ENCODE measurements at places on chromosomes 2 and 18.

DNA sequence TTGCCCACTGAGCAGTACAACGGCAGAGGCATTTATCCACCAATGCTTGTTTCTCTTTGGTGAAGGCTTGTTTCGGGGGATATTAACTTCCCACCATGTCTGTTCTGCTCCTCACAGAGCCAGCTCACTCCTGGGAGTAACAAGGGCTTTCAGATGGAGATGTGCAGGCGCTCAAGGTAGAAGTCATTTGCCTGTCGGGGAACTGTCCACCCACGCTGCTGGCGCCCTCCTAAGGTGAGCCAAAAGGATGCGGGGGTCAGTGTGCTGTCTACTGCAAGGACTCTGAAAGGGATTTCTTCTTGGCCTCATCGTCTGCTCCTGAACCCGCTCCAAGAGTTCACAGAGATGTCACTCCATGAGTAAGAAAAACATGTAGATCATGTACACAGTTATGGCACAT is 57.0 kb upstream of the CYRIA start:
- no peak for DNase-seq

DNA sequence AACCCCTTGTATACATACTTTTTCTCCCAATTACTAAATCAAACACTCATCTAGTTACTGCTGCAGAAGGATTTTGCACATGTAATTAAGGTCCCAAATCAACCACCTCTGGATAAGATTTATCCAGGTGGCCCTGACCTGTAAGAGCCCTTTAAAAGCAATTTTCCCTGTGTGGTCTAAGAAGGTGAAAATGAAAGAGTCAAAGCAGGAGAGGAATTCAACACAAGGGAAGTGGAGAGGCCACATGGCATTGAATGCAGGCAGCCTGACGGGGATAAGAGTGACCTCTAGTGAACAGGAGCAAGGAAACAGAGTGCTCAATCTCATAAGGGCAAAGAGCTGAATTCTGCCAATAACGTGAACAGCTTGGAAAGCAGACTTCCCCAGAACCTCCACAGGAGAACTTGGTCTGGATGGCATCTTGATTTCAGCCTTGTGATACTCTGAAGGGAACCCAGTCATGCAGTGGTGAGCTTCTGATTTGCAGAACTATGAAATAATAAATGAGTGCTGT is 27.2 kb downstream of the PPP3R1 start:
- peak; percentile 12 for DNase-seq

GRCh38 chr2:210028178-210028577 is 25.7 kb downstream of the RPE start:
- DNase-seq: no peak

DNA sequence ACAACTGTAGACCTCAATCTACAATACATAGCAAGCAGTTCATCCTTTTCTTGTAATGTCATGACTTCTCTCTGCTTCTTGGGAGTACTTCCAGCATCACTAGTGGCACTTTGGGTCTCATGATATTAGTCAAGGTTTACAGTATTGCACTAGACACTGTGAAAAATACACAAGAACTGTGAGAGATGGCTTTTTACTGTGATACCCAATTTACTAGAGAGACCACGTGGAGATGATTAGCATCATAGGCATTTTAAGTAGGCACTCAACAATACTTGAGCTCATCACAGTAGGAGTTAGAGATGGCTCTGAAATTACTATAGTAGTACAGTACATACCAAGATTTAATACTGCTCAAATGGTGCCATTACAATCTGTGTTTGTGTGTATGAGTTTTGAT is 112.8 kb upstream of the EML6 start:
- DNase-seq: no peak

- no peak for DNase-seq
Measured at GRCh38 chr2:118386641-118387302, 298.5 kb downstream of the INSIG2 start.

DNA sequence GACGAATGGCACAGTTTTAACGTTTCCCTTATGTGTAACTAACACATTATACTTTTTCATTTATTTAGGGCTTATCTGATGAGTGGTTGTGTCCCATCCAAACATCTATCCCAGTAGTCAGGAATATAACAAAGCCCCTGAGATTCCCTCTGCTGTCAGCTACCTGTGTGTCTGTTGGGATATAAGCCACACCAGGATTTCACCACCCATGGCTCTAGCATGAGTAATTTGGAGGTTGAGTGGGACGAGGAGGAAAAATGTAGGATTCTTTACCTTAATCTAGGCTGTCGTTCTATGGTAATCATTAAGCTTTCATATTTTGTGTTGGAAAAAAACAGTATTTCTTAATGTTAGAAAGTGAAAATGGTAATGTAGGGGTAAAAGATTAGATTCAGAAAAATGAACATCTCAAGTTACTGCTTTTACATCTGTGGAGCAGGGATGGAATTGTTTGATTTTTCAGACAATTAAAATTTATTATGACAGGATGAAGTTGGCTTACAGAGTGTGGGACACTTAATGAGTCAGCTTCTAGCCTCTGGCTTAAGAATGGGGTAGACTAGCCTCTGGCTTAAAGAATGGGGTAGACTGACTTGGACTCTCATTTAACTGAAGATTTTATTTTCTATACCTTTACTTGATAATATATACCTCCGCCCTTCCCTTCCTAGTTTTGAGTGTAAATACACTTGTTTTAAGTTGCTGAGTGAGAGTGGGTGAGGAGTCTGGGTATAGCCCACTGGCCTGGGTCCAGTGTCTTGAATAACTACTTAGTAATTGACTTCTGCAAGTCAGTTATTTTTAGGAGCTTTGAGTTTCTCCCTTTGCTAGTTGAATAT is 88.5 kb upstream of the RANBP2 start:
- DNase-seq: no peak

- DNase-seq: no peak
Measured at GRCh38 chr2:134233728-134234136, 20.1 kb upstream of the MGAT5 start.

- DNase-seq: no peak
Measured at GRCh38 chr2:131036696-131037397, 56.4 kb downstream of the FAM168B start.

- no peak for DNase-seq
Measured at GRCh38 chr2:15160201-15160991, 400.7 kb downstream of the NBAS start.

- DNase-seq: no peak
Measured at GRCh38 chr2:170076189-170076588, 101.8 kb upstream of the MYO3B start.

DNA sequence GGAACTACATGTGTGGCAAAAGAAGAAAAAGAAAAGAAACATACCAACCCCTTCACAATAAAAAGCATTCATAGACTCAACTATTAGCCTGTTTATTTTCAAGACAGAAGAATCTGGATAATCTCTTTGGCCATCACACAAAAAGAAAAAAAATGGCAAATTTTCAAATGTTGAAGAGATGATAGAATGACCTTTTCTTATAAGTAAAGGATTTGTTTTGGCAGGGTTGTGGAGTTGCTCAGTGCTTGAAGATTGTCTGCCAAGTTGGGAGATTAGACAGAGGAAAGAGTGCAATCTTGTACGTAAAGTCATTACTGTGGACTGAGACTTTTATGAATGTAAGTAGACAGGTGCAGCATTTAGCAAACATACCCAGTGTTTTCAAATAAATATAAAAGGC is 18.5 kb upstream of the FAM171B start:
- no peak for DNase-seq

DNA sequence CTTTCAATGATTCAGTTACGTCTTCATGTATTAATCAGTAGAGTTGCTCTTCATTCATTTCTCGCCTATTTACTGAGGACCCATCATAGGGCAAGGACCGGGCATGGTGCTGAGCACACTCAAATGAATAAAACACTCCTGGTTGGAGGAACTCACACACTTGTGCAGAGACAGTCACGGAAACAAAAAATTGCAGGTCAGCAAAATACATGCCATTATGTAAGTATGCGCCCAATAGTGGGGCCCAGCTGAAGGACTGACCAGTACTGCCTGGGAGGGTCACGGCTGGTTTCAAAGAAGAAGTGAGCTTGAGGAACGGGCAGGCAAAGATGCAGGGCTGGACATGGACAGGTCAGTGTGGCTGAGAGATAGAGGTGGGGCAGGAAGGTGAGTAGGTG is 102.9 kb downstream of the DDX1 start:
- no peak for DNase-seq

GRCh38 chr2:239605976-239606375 is 205.2 kb upstream of the HDAC4 start:
- no peak for DNase-seq
